ENCODE measurements at places on chromosomes 11 and 22. TPM values are rescaled to one million over a fixed set of nuclear protein-coding genes. Genes with fewer than 3 reads are reported as not detected.

Gene PTPRCAP
- 12.9 TPM for total RNA-seq

Gene FIBIN
- not detected for total RNA-seq

- no peak overlapping the region for H3K27ac ChIP-seq
- H3K4me3 ChIP-seq: no peak overlapping the region
- H3K4me1 ChIP-seq: peaks cover 4% of the 10 kb centered on the region
- H3K27me3 ChIP-seq: peaks cover 4% of the 10 kb centered on the region
These were observed 50.1 kb upstream of the SHANK2 start for GRCh38 chr11:71302534-71302909.

DNA sequence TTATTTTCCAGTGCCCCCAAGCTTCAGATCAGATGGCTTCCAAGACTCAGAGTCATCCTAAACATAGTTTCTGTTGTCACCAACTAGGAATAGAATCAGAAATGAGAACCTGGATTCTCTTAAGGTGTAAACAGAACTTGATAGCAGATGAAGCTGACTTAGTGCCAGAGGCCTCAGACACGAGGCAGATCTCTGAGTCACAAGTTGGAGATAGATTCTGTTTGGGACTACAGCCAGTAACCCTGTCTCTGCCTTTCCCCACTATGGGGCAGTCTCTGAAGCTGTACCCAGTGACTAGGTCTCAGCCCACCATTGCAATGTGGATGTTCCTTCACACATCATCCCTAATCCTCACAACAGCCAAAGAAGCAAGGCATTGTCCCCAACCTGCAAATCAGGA, 25.4 kb downstream of the NEU3 start:
- H3K27ac ChIP-seq: no peak overlapping the region
- no peak overlapping the region for H3K4me3 ChIP-seq
- no peaks in the 10 kb centered on the region for H3K4me1 ChIP-seq
- DNase-seq: no peak
- H3K27me3 ChIP-seq: no peaks in the 10 kb centered on the region

DNA sequence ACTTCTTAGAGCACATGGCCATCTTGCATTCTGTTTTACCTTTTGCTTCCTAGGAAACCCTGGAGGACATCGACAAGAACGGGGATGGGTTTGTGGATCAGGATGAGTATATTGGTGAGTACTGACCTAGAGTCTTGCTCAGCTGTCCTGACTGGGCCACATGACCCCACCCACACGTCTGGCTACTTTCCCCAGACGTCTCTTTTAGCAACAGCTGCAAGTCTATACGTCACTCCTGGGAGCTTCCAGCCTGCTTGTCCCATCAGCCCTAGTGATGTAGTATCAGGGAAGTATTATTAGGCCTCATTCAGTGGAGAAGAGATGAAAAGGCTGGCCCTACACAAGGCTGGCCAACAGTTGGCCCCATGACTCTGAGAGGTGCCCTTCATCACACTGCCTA, 9.6 kb downstream of the RCN1 start:
- no peak overlapping the region for H3K27ac ChIP-seq
- peaks cover 3% of the 10 kb centered on the region for H3K27me3 ChIP-seq
- H3K36me3 ChIP-seq: peaks cover 51% of the 10 kb centered on the region
- DNase-seq: no peak
